ENCODE measurements at places on chromosomes 12 and 14. TPM values are rescaled to one million over a fixed set of nuclear protein-coding genes. Genes with fewer than 3 reads are reported as not detected.

GRCh38 chr12:91467686-91468085 is 285.1 kb upstream of the DCN start:
- DNase-seq = no peak

GRCh38 chr12:11969437-11970154 is 101.1 kb upstream of the BCL2L14 start:
- DNase-seq = no peak

DNA sequence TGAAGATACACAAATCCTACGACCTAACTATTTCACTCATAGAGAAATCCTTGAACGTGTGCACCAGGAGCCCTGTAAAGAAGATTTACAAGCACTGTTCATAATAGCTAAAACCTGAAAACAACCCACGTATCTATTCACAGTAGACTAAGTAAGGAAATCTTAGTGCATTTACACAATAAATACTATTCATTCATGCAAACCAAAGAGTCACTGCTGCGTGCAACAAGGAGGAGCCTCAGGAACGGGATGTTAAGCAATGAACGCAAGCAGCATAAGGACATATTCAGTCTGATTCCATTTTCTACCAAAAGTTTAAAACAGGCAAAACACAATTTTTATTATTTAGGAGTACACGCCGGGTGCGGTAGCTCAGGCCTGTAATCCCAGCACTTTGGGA is 176.6 kb downstream of the TTC7B start:
- no peak for DNase-seq

DNA sequence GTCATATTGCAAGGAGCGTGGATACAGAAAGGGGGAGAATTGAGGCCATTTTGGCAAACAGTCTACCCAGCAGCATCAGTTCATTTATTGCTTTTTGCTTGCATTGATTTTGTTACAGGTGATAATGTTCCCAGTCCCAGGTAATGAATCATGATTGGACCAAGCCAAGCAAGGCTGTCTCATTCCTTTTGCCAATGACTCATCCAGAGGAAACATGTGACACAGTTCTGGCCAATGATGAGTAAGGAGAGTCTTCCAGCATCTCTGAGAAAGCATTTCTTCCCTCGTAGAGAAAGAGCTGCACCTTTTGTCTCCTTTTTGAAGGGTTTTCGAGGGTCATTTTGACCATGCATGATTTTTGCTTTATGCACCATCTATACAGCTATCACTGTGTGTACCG is 68.2 kb downstream of the SLC15A4 start:
- DNase-seq = no peak

DNA sequence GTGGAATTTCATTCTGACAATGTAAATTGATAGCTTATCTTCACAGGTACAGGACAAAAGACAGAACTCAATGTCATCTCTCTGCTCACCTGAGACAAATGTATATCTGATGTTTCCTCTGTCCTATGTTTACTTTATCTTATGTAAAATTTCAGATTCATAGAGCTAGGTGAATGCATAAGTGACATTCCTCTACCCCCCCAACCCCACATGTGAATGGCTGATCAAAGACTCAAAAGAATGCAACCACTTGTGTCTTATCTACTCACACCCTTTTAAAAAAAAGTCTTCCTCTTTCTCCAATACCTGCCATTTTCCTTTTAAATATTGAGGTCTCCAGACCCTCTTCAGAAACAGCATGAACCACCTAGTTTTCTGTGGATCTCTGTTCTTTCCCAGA is 736.6 kb upstream of the SEL1L start:
- DNase-seq = no peak

GRCh38 chr12:88725592-88726143 is 145.4 kb upstream of the KITLG start:
- DNase-seq = no peak

GRCh38 chr14:104101651-104102281 is 16.3 kb downstream of the ASPG start:
- DNase-seq = no peak

- DNase-seq = no peak
Observed at GRCh38 chr12:8779862-8780261, 42.6 kb upstream of the A2ML1 start.

DNA sequence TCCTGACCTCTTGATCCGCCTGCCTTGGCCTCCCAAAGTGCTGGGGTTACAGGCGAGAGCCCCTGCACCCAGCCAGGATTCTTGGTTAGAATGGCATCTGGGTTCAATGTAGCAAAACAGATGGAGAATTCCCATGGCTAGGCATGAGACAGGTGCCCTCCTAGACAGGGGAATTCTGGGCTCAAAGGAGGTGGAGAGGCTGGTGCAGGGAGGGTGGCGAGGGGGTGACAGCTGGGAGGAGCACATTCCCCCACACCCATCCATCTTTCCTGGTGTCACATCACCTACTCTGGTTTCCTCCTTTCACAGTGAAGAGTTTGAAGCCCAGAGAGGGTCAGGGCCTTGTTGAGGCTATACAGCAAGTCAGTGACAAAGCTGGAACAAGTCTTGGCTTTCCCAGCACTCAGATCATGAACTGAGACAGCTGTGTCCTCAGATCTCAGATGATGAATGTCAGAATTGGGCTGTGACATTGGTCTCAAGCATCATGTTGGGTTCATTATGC is 2.8 kb downstream of the SERPINA1 start:
- DNase-seq = no peak

DNA sequence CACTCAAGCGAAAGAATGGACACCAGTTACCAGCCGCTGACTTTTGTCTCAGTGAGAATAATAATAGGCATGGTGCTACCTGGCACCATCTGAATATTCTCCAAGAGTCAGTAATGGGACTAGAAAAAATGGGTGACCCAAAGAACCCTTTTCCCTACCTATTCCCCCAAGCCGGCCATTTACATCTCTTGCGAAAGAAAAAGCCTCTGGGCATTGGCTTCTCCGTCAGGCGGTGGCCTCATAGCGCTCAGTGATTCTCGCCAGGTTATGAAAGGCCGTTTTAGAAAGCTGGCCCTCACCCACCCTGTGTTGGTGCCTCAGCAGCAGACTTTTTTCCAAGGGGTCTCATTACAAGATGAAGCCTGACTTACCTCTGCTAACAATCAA is 523 bp upstream of the SLC6A15 start:
- DNase-seq = no peak

DNA sequence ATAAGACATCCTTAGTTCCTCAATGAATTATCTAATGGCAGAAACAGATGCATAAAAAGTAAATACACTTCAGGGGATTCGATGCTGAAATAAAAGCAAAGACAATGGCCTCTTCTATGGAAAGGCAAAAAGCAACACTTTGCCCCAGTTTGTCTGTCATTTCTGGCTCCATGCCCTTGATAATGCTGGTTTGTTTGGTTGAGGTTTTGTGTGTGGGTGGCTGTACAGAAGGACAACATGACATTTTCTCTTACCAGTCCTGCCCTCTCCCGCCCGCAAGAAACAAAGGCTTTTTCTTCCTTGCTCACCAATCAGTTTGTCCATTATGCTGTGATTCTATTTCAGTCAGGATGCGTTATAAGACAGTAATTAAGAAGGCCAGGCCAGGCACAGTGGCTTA is 18.1 kb upstream of the WDR89 start:
- DNase-seq = no peak

DNA sequence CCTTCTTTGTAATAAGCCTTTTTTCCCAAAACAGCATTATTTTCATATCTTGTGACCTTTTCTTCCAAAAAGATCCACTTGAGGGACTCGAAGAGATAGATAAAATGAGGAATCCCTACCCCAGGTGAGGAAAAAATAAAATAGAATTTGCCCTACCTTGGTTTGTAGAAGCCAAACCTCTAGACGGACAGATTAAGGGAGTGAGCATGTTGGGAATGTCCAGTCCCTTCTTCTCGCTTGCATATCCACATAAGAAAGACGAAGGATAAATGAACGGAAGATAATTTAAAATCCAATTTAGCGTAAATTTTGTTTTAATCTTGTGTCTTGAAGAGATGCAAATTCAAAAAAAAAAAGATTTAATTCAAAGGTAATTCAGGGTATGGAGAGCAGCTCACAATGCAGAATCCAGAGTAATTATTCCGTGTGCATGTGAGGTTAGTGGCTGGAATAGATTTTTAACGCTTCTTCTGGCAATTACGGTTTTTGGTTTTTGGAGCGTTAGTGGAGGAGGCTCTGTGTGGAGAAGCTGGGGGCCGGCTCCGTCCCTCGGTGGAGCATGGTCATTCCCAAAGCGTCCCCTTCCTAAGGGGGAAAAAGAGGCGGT is 1.5 kb downstream of the GRIN2B start:
- DNase-seq = peak; percentile 19

DNA sequence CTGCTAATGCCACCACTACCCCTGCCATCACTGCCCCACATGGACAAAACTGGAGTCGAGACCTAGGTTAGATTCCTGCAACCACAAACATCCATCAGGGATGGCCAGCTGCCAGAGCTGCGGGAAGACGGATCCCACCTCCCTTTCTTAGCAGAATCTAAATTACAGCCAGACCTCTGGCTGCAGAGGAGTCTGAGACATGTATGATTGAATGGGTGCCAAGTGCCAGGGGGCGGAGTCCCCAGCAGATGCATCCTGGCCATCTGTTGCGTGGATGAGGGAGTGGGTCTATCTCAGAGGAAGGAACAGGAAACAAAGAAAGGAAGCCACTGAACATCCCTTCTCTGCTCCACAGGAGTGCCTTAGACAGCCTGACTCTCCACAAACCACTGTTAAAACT is 7.1 kb upstream of the OAS2 start:
- DNase-seq = no peak

GRCh38 chr12:124720004-124720680 is 143.5 kb downstream of the SCARB1 start:
- DNase-seq = no peak

DNA sequence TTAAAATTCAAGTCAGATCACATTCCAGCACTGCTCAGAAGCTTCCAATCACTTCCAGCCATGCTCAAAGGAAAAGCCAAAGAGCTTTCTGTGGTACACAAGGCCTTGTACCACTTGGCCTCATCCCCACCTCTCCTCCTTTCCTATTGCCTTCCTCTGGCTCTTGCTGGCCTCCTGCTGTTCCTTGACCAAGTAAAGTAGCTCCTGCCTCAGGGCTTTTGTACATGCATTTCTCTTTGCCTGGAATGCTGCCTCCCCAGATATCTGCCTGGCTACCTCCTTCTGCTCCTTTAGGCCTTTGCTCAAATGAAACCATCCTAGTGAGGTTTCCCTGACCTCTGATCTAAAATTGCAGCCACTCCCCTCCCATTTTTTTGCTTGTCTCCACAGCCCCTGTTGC is 51.2 kb upstream of the TCL1B start:
- no peak for DNase-seq

DNA sequence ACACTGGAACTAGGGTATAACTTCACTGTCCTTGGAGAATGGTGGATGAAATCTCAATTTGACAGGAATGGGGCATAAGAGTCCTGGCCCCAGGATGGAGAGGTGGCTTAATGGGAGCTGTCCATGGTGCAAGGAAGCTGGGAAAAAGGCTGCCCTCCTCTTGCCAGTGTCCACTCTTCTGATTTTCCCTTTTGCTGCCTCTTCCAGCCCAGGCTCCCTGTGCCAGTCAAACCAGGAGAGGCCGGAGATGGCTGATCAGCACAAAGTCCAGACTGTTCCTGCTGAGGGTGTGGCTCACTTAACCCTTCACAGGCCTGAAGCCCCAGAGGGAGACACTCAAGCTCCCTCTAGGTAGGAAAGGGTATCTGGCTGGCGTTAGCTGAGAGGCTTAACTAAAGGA is at the start of gene MYO1A:
MYO1A (minus strand) TSS at position 240 of the 400 bp plus-strand sequence. CDS start 1,806 bp downstream, outside the sequence.
- no peak for DNase-seq

DNA sequence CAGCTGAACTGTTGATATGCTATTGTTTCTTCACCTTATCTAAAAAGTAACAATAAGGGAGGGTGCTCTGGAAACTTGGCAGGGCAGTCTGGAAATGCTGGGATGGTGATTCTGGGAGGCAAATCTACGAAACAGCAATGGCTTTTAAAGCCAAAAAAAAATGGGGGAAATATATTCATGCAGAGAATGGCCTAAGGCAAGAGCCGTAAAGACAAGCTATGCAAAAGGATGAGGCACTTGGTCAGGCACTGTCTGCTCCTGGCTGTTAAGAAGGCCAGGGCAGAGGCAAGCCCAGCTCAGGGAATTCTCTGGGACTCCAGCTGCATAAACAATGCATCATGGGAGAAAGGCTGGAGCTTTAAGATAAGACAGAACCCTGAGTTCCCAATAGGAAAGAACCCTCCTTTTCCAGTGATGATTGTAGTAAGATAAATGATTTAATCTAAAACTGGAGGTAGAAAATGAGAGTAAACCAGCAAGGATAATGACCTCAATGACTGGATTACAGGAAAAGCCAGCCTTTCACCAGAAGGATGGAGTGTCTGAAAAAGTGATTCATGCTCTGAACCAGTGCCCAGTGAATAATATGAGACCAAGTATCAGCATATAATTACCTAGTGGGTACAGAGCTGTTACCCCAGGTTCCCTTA is 46.0 kb downstream of the ITPR2 start:
- DNase-seq = no peak

DNA sequence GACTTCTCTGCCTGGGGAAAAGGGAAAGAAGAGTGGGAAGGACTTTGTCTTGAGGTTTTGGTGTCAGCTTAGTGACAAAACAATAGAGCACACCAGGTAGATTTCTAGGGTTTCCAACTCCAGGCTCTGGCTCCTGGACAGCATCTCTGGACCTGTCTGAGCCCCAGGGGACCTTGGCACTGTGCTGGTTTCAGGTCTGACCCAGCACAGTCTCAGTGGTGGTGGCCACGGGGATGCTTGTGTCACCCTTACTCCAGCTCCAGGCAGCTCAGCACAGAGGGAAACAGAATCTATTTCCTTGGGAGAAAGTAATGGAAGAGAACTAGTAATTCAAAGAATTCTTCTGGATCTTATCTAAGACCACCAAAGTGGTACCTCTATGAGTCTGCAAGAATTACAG is 11.1 kb upstream of the CKAP4 start:
- DNase-seq = no peak

PIK3C2G gene
- total RNA-seq = not detected

PLEKHD1 gene
- 1.0 TPM for total RNA-seq

LRRK2 gene
- 0.23 TPM for total RNA-seq

GLS2 gene
- 14.8 TPM for total RNA-seq

TMED8 gene
- 13.4 TPM for total RNA-seq

KRT72 gene
- 0.11 TPM for total RNA-seq

GAPDH gene
- 4,694 TPM for total RNA-seq

ITGB7 gene
- total RNA-seq = 1.4 TPM

KRT81 gene
- total RNA-seq = 0.34 TPM

PLCZ1 gene
- not detected for total RNA-seq

GLRX5 gene
- total RNA-seq = 76.2 TPM

RFC5 gene
- total RNA-seq = 34.5 TPM

RD3L gene
- not detected for total RNA-seq

SLC25A47 gene
- not detected for total RNA-seq

COCH gene
- 9.4 TPM for total RNA-seq
